ENCODE measurements at places on chromosomes 2 and 18.

GRCh38 chr18:53153800-53154199 is 813.8 kb downstream of the DCC start:
- no peak for DNase-seq

DNA sequence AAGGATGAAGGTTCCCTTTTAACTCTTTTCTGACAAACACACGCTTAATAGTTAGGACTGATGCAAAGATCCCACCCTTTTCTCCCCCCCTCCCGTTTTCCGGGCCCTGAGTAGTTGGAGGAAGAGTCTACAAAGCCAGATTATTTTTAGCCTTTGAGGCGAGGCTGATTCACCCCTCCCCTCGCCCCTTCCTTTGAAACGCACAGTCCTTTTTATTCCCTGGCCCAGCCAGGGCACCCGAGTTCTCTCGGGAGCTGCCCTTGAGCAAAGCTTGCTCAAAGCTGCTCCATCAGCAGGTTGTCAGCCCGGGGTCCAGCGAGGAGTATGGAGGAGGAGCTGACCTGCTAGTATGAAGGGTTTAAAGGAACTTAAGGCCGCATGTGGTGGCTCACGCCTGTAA is 47.1 kb upstream of the SPRED2 start:
- no peak for DNase-seq

- no peak for DNase-seq
Observed at GRCh38 chr2:157364257-157364974, 38.8 kb upstream of the ERMN start.

GRCh38 chr2:195820867-195821565 is 164.0 kb downstream of the SLC39A10 start:
- no peak for DNase-seq

DNA sequence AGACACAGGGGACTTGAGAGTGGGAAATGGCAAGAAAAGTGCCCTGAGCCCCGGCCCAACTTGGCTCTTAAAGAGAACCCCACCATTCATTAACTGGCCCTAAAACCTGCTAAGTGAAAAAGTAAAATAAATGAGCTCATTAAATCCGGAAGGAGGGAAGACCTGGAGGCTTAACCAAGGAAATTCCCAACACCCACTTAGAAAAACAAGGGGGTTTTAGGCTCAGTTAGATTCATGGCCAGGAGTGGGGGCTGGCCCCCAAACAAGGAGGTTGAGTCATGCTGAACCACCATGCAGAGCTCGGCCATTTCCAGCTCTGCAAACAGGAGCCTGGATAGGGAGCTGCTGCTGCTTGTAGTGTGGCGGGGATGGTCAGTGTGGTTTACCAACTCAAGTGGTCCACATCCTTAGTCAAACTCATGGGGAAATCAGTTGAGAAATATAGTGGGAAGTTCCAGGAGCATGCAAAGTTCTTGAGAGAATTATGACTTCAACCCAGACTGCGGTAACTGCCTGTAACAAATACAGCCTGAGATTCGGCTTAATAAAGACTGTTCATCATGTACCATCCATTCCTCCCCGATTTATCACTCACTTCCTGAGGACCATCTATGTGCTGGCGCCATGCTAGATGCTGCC is 39.7 kb upstream of the MRPL19 start:
- DNase-seq: no peak

GRCh38 chr2:167706800-167707199 is 540.6 kb downstream of the STK39 start:
- DNase-seq: no peak

GRCh38 chr2:227642656-227643055 is 23.9 kb upstream of the SCYGR5 start:
- no peak for DNase-seq

DNA sequence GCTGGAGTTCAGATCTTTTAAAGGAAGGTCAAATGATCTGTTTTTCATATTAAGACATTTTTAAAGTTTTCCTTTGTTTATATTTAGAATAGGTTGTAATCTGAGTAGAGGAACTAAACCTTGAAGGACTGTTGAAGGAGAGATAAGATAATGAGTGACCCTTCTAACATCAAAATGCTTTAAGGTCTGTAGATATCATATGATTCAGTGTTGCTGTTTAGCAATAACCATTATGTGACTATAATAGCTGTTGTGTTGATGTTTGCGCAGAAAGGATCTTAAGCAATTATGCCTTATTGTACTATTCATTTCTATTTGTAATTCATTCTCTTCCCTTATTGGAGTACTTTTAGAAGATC is 60.0 kb downstream of the SLC16A14 start:
- no peak for DNase-seq

DNA sequence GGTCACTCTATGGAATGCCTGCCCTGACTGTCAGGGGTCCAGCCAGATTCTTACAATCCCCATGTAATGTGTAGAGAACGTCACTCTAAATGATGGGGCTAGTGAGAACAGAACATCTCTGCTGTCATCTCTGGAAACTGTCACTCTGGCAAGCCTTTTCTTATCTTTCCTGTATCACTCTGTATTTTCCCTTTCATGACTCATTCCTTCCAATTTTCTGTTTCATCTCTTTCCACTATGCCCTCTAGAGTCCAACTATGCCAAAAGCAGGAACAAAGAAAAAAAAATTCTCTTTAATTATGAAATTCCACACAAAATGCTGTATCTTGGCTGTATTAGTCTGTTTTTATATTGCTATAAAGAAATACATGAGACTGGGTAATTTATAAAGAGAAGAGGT is 608.8 kb downstream of the ADCYAP1 start:
- no peak for DNase-seq

DNA sequence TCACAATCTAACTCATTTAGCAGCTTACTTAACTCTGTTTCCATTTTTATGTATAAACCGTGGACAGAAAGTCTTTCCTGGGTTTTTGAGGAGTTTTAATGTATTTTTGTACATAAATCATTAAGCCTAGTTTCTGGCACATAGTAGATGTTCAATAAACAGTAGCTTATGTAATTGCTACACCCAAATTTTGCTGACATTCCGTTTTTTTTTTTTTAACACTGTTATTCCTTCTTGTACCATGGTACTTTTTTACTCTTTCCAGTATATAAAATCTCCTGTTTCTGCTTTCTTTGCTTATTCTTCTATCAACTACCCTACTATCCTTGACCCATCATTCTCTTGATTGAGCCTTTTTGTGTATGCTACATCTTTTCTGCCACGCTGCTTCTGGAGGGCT is 1151.3 kb upstream of the CRIM1 start:
- no peak for DNase-seq

GRCh38 chr2:69437751-69438154 is 518 bp upstream of the NFU1 start:
- no peak for DNase-seq

GRCh38 chr2:214843823-214844222 is 34.3 kb upstream of the BARD1 start:
- no peak for DNase-seq

DNA sequence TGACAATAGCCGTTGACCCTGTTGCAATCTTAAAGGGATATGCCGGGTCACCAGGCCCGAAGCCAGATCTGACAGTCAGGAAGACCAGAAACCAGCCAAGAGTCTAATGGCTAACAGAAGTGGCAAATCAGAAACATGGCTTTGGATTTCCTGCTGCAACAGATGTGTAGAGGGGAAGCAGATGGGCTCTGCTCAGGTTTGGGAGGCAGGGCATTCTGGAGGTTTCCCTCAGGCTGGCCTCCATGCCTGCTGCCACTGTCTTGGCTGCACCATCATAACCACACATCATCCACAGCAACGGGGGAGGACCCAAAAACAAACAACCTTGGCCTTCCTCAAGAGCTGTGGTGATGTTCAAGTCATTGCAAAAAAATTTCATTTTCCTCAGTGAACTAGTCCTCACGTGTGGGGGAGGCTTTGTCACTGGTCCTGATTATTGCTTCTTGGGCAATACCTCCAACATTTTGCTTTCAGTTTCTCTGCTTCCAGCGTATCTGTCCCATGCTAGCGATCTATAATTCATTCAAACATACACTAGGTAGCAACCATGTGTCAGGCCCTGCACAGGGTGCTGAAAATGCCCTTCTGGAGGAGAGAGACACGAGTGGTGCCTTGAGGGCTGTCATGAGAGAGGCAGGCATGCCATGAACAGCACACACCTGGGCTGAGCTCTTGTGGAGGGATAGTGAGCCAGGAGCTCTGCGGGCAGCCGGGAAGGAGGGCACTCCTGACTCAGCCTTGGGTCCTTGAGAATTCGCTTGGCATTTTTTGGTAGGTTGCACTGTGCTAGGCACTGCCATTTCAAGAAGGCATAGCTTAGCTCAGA is 48.2 kb upstream of the LGALSL start:
- DNase-seq: no peak

GRCh38 chr2:219056896-219057708 is 3.6 kb downstream of the IHH start:
- DNase-seq: peak; percentile 64

GRCh38 chr2:239522740-239523119 is 121.9 kb upstream of the HDAC4 start:
- no peak for DNase-seq

- peak; percentile 61 for DNase-seq
Observed at GRCh38 chr2:118221536-118222272, 133.4 kb downstream of the INSIG2 start.

- peak; percentile 24 for DNase-seq
Observed at GRCh38 chr2:118786746-118787145, 60.7 kb downstream of the EN1 start.

GRCh38 chr2:54673501-54673998 is 49.9 kb upstream of the EML6 start:
- peak; percentile 53 for DNase-seq

DNA sequence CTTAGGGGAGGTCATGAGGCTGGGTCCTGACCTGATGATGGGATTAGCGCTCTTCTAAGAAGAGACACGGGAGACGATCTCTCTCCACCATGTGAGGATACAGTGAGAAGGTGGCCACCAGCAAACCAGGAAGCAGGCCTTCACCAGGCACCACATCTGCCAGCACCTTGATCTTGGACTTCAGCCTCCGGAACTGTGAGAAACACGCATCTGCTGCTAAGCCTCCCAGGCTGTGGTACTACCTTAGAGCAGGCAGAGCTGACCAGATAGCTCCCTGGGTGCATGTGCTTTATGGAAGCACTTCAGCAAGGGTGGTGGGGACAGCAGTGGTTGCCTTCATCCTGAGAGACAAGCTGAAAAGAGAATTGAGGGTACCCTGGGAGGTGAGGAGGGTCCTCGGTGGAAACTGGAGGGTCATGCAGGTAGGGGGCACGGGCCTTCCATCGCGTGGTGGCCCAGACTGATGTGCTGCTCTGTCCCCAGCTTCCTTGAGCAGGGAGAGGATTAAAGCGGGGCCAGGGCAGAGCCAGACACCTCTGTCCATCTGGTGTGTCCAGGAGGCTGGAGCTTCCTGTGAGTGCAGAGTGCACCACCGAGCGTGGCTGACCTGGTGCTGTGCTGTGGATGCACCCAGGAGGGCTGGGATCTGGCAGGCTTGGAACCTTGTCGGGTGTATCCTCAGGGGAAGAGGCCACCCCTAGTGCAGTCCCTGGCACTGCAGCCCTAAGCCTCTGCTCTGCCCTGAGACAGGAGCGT is 42.9 kb upstream of the HS6ST1 start:
- peak; percentile 44 for DNase-seq

- DNase-seq: no peak
Observed at GRCh38 chr2:84492571-84492970, 23.7 kb upstream of the DNAH6 start.

DNA sequence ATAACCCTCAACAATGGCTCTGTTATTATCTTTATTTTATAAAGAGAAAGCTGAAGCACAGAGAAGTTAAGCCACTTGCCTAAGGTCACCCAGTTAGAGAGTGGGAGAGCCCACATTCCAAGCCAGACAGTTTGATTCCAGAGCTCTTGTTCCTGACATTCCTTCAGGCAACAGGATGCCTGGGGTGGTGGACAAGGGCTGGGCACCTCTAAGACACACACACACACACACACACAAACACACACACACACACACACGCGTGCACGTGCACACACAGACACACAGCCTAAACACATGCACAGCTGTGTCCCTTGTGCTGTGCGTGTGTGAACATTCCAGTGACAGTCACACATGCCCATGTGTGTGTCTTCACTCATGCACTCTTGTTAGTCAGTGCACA is 26.4 kb downstream of the CELF4 start:
- no peak for DNase-seq

- DNase-seq: no peak
Observed at GRCh38 chr2:239495791-239496233, 95.0 kb upstream of the HDAC4 start.

Data from endodermal cell (in vitro differentiated cells).